LoVo (cell line): ENCODE measurements at places on chromosomes 6 and 20.

DNA sequence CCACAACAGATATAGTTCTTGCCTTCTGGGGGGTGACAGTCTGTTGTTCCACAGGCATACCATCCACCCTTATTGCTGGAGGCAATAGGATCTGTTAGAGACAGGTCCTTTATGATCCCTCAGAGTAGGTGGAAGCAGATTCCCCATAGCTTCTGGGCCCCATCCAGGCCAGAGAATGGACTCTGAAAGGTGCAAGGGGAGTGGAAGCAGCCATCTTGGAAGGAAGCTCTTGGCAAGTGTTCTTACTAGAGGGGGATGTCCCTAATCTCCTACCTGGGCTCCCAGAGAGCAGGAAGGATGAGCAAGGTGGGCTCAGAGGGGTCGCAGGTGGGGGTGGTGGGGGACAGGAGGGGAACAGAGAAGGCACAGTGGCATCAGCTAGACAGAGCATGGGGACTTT is 33.4 kb downstream of the CEBPB start:
- DNase-seq = no peak

DNA sequence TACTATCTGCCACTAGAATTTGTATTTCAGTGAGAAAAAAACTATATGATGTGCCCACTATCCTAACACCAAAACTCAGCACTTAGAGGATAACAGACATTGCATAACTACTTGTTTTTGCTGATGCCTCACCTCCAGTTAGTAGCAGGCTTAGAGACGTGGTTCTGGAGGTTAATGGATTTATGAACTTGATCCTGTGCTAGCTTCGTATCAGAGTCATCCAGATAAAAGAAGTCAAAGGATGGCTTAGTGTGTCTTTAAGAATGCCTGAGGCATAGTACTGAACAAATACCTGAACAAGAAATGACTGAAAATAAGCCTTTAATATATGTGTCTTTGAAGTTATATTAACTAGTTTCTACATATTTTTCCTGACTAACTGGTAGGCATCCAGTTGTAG is 414.9 kb upstream of the PTCHD4 start:
- DNase-seq = no peak

- no peak for DNase-seq
These were observed 611 bp downstream of the EPB41L2 start for GRCh38 chr6:131062241-131063027.

DNA sequence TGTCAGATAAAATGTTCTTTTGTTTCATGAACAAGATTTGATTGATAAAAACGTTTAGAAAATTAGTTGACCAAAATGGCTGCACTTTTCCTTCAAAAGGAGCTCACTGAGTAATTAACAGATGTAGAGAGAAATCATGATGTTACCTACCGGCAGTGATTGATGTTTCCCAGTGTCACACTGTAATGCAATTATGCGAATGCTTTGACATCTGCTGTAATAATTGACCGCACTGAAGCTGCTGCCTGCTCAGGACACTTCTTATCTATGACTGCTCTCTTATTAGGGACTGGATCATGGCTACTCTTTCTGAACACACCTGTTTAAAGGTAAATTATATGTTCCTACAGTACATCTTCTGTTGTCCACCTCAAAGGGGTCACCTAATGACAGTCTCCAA is 94.6 kb downstream of the GPR63 start:
- no peak for DNase-seq

GRCh38 chr6:91291071-91291470 is 704.2 kb upstream of the MAP3K7 start:
- DNase-seq = no peak

DNA sequence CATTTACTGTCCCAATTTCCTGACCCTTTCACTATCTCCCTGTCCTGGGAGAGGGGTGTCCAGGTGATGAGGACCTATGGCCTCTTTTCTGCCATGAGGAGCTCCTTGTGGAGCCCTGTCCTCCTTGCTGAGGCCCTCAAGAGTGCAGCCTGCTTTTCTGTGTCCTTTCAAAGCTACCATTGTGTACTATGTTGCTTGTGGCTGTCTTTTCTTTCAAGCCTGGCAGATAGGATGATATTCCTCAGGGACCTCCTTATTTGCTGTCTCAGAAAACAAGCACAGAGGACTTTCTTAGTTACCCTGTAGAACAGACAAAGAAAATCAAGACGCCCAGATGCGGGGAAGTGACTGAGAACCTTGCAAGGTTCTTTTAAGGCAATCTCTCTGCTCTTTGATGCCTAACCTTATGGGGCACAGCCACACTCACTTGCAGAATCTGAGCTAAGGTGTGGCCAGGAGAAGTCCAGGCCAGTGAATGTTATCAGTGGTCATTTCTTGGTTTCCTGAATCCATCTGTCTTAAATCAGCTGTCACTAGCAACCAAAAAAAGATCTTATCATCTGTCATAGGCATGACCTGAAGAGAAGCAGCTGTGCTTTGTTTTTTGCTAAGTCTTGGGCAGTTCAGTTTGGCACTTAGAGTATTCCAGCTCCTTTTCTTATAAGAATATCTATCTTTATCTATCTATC is 17.2 kb downstream of the CARMIL1 start:
- DNase-seq = no peak

DNA sequence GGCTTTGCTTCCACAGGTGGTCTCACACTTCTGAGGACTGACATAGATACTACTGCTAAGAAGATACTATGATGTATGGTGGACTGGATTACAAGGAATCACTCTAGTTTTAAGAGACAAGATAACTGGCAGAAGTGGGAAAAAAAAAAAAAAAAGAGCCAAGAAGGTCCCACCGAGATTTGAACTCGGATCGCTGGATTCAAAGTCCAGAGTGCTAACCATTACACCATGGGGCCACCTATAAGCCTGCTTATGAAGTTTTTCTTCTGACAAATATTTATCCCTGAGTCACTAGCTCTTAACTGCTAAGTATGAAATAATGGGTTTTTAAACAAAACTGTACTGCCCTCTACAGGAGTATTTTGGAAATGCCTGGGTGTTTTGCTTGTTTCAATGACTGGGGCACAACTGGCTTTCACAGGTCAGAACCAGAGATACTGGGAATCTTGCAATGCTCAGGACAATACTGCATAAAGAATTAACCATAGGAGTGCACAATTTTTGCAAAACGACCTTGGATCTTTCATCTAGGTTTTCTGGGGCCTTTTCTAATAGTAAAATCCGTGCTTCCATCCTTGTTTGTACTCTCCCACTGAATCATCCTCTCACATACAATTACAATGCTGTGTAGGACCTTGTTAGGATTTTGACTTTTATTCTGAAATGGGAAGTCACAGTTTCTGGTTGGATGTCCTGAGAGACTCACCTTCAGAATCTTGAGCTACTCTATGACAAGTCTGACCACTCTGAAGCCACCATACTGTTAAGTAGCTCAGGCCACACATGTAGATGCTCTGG is 116.3 kb downstream of the OR2B2 start:
- DNase-seq = peak; percentile 88

GRCh38 chr6:30029588-30029987 is 31.5 kb upstream of the POLR1H start:
- DNase-seq = no peak

DNA sequence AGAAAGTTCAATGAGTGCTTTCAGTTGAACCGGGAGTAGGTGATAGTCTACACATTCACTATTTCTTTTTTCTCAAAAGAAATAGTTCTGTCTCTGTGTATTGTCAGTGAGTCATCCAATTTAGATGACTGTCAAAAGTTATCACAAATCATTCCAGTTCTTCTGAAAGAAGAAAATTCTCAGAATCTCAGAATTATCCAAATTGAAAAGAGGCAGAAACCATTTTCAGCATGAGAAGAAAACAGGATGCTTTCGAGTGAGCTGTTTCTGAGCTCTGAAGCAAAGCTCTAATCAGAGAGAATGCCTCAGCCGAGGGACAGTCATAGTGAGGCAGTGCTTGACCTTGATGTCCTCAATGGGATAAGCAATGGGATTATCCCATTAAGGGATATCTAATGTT is 97.9 kb downstream of the HUS1B start:
- DNase-seq = no peak

GRCh38 chr20:19522071-19522801 is 235.8 kb upstream of the RIN2 start:
- DNase-seq = no peak

DNA sequence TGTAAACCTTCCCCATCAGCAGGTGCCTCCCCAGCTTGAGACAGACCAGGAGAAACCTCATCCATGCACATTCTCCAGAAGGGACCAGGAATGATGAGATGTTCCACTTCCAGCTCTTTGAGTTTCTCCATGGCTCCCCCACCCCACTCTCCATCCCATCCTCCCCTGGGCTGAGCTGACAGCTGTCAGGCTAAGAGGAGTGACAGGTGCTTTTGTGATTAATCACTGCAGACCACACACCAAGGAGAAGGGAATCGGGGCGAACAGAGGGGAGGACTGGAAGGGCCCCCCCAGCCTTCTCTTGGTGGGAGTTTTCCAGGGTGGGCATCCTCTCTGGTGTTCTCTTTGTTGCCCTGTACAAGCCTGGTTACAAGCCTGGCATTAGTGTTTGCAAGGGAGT is 56.1 kb upstream of the ZFAND3 start:
- DNase-seq = no peak

DNA sequence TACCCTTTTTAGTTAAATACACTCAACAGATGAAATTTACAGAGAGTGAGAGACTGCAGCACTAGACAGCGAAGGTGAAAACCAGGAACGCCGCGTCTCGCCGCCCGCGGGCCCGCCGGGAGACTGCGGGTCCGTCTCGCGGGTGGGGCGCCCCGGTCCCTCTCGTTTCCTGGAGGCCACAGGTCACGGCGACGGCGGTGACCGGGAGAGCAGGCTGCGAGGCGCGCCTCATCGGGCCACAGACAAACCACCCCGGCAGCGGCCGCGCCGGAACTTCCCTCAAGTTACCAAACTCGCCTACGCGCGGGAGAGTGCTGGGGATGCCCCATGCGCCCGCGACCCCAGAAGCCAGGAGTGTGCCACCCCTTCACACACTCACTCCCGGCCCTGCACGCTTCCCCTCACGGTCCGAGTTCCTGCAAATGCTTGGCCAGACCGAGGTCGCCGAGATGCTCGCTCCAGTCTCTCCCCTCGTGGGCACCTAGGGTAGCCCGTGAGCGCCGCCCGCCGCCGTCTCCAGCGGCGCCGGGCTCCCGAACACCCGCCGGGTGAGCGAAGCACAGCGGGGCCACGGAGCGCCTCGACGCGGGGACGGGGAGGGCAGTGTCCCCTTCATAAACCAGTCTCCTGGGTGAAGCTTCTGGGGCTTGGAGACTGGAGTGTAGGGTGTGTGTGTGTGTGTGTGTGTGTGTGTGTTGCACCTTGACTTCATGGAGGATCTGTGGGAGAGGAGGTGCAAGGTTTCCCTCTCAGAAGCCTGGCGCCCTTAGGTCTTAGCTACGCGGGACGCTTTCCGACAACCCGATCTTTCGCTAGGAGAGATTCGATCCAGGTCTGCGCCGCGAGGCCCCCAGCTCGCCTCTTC is 1.4 kb downstream of the BACH2 start:
- no peak for DNase-seq

GRCh38 chr20:39133201-39133600 is 171.1 kb downstream of the DHX35 start:
- no peak for DNase-seq

GRCh38 chr6:46170357-46171289 is at the start of gene ENPP5:
TSS of gene ENPP5 (minus strand) at chr6:46170980. CDS start at chr6:46168262, 2,718 bp downstream.
- DNase-seq = peak; percentile 88

DNA sequence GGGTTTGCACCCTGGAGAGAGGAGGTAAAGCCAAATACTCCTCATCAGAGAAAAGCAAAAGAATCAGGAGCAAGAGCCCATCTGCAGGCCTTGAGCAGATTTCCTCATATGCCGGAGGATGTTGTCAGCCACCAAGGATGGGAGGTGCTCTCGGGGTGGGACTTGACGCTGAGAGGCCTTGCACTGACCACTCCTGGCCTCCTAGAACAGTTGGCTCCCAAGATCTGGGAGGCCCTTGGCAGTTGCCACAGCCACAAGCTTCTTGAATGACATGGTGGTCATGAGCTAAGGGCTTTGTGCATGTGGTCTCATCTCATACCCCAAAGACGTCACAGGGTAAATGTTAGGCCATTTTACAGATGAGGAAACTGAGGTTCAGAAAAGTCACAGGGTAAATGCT is 75.2 kb upstream of the PMEPA1 start:
- DNase-seq = no peak

GRCh38 chr6:39193201-39193791 is 36.0 kb downstream of the KCNK5 start:
- DNase-seq = no peak

GRCh38 chr6:53825532-53826321 is 30.9 kb downstream of the LRRC1 start:
- no peak for DNase-seq

GRCh38 chr6:78781001-78781400 is 86.3 kb upstream of the IRAK1BP1 start:
- DNase-seq = no peak

GRCh38 chr20:33401921-33402369 is 626 bp upstream of the CDK5RAP1 start:
- peak; percentile 11 for DNase-seq

GRCh38 chr20:34249291-34249690 is 8.1 kb downstream of the ASIP start:
- DNase-seq = no peak

- no peak for DNase-seq
These were observed 2.9 kb upstream of the TFB1M start for GRCh38 chr6:155317186-155317585.

DNA sequence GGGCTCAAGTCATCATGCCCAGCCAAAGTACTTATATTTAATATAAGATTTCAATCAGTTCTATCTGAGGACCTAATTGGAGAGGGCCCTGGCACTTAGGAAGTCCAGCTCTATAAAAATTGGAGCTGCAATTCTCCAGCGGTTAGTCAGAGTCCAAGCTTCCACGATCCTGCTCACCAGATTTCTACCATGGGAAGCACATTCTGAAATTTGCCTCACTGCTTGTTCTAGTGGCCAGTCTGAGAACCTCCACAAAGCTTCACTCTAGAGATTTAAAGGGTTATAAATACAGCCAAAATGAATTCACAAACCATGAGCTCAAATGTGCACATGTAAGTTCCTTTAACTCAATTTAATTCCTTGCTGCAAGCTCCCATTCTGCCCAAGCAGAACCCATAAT is 33.5 kb downstream of the PNLDC1 start:
- DNase-seq = no peak

DNA sequence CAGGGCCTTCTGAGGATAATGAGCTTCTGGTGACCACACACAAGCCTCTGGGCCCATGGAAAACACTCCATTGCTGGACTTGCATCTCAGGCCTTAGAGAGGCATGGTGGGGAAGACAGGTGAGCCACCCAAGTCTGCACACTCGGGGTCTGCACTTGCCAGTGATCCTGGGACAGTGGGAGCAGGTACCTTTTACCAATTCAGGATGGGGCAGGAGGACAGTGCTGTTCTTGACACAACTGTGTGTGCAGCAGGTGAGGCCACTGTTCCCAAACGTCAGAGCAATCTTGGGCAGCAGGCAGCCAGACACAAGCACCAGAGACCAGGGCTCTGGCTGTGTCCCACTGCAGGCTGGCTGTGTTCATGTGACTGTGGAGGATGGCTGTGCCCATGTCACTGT is 221.3 kb downstream of the ERMARD start:
- no peak for DNase-seq

GRCh38 chr6:88614316-88614877 is 349.0 kb downstream of the RNGTT start:
- DNase-seq = no peak
